Right atrium auricular region (tissue), 2 donors: ENCODE measurements at places on chromosomes 5 and 9.

DNA sequence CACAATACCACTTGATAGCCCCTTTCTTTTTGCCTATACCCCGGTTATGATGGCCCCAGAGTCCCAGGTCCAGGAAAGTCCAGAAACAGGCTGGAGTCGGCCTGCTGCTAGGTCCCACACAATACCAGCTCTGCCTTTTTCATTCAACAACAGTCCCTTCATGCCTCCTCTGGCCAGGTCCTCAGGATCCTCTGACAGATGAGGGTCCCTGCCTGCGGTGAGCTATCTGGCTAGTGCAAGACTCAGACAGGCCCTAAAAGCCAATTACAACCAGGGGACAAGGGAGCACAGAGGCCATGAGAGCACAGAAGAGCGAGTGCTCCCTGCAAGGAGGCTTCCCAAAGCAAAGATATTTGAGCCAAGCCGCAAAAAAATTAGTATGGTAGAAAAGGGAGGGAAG, 84.8 kb upstream of the ZBTB43 start:
- H3K27me3 ChIP-seq: no peaks in the 10 kb centered on the region
- no peaks in the 10 kb centered on the region for H3K36me3 ChIP-seq
- no peak overlapping the region for H3K27ac ChIP-seq
- no peak overlapping the region for H3K4me3 ChIP-seq
- H3K4me1 ChIP-seq: no peaks in the 10 kb centered on the region

DNA sequence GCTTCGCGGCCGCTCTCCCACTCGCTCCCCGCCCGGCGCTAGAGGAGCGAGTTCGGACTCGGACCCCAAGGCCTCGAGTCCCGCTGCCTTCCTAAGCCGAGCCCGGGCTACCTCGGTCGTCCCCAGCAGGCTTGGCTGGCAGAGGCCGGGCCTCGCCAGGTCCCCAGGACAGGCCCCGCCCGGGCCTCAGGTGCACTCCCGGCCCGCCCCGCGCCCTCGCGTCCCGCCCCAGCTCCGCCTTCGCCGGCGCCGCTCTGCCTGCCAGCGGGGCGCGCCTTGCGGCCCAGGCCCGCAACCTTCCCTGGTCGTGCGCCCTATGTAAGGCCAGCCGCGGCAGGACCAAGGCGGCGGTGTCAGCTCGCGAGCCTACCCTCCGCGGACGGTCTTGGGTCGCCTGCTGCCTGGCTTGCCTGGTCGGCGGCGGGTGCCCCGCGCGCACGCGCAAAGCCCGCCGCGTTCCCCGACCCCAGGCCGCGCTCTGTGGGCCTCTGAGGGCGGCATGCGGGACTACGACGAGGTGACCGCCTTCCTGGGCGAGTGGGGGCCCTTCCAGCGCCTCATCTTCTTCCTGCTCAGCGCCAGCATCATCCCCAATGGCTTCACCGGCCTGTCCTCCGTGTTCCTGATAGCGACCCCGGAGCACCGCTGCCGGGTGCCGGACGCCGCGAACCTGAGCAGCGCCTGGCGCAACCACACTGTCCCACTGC, at the start of gene SLC22A5:
SLC22A5 (plus strand) TSS at position 237 of the 707 bp plus-strand sequence; CDS start at position 500, 263 bp downstream.
- peaks cover 41% of the 10 kb centered on the region for H3K4me1 ChIP-seq
- H3K27me3 ChIP-seq: no peaks in the 10 kb centered on the region
- peak within 1 kb of the TSS; percentile 94 for H3K27ac ChIP-seq
- H3K36me3 ChIP-seq: no peaks in the 10 kb centered on the region
- H3K4me3 ChIP-seq: peak within 1 kb of the TSS; percentile 72
- peak; percentile 60 for DNase-seq

DNA sequence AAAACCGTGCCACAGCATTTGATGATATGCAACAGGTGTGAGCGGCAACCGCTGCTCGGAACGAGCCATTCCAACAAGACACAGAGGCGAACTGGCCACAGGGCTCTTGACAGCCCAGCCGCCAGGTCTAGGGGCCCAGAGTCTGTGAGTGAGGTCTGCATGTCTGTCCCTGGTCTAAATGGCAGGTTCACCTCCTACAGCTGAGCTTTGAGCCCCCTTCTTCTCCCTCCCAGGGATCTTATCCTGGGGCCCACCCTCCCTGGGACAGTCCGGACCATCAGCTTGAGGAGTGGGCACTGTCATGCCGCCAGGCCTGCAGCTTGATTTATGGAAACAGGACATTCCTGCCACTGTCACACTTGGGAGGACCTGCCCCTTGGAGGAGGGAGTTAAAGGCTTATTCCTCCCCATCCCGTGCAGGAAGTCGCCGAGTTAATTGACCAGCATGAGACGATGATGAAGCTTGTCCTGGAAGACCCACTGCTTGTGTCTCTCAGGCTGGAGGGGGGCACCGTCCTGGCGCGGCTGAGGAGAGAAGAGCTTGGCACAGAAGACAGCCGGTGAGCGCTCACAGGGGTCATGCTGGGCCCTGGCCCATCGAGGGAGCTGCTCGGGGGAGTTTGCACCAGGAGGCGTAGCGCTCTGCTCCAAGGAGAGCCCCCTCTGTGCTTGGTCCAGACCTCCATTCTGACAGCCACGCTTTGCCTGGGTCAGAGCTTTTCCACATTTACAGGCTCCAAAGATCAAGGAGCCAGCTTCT, 35.5 kb upstream of the LRRC14B start:
- H3K36me3 ChIP-seq: no peaks in the 10 kb centered on the region
- H3K4me1 ChIP-seq: no peaks in the 10 kb centered on the region
- no peak for DNase-seq
- H3K27ac ChIP-seq: no peak overlapping the region

DNA sequence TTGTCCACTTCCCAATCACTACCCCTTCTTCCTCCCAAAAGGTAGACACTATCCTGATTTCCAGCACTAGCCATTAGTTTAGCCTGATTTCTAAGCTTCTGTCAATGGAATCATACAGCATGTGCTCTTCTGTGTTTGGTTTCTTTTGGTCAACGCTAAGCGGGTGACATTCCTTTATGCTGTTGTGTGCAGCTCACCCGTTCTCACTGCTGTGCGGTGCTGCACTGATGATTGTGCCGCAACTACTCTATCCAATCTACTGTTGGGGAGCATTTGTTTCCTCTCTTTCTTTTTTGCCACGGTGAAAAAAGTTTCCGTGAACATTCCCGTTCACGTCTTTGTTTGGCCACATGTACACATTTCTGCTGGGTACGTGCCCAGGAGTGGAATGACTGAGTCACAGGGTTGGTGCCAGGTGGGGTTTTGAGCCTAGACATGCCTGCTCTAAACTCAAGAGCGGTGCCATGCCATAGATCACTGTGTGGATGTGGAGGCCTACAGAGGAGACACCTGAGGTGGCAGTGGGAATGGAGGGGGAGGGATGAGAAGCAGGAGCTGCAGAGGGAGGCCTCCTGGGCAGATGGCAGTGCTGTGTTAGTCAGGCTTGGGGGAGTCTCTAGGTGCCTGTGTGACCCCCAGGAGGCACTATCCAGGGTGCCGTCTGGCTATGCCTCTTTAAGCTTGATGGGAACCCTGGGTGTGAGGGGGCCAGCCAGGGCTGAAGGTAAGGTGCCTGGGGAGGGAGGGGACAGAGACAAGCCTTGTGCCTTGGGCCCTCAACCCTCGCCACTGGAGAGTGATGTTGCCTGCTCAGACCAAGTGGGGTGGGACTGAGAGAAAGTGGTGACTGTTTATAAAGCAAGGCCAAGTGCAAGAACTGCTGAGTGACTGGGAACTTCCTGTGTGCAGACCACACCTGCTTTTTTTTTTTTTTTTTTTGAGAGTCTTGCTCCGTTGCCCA, 11.4 kb upstream of the ANKRD33B start:
- no peak overlapping the region for H3K4me3 ChIP-seq
- no peak for DNase-seq
- H3K4me1 ChIP-seq: peaks cover 16% of the 10 kb centered on the region
- no peaks in the 10 kb centered on the region for H3K36me3 ChIP-seq

DNA sequence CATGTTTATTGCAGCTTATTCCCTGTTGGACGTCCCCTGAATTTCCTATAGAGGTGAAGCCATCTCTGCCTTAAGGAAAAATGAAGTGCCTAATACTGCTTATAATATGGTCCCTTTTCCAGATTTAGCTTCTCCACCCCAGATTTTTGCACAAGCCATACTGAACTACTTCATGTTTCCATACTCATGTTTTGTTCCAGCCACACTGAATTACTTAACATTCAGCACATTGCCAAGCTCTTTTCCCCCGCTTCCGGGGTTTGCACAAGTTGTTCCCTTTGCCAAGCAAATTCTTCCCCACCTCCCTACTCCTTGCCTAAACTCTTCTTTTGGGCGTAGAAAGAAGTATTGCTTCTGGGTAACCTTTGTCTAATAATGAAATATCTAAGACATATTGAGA, 1.7 kb upstream of the CNTRL start:
- H3K27me3 ChIP-seq: no peaks in the 10 kb centered on the region
- H3K4me3 ChIP-seq: no peak overlapping the region
- peak overlapping the region; percentile 86 for H3K27ac ChIP-seq
- peaks cover 14% of the 10 kb centered on the region for H3K4me1 ChIP-seq
- H3K36me3 ChIP-seq: no peaks in the 10 kb centered on the region

- H3K36me3 ChIP-seq: no peaks in the 10 kb centered on the region
- no peak for DNase-seq
- no peak overlapping the region for H3K4me3 ChIP-seq
- no peaks in the 10 kb centered on the region for H3K27me3 ChIP-seq
Observed at GRCh38 chr9:74172874-74173273, 324.3 kb upstream of the RORB start.

DNA sequence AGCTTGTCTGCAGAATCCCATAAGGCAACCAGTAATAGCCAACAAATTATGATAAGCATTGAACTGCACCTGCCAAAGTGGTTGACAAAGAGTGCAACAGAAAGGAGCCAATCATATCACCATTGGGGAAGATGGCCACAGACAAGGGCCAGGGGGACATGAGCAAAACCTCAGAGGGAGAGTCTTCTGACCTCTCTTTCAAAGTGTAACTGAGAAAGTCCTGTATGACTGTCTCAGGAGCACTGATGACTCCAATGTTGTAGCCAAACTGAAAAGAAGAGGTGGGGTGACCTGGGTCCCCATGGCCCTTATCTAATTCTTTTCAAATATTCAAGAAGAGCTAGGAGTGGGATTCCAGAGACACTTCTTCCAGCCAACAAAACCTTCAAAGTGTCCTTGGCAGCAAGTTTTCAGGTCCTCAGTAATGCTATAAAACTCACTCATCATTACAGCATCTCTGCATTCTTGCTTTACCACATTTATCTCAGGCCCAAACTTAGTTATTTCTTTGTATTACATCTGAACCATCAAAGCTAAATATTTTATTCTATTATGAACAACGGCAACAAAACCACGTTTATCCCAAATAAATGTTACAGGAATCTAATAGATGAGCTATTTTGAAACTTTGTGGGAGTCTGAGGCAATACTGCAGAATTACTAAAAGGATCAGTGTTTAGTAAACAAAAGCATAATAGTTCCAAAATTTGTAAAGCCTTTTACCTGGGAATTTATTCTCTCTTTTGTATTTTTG, 24.4 kb downstream of the FBLL1 start:
- no peak for DNase-seq
- H3K27ac ChIP-seq: no peak overlapping the region
- no peaks in the 10 kb centered on the region for H3K4me1 ChIP-seq
- H3K36me3 ChIP-seq: peaks cover 34% of the 10 kb centered on the region
- H3K4me3 ChIP-seq: no peak overlapping the region

- H3K27me3 ChIP-seq: no peaks in the 10 kb centered on the region
- no peak overlapping the region for H3K27ac ChIP-seq
- peaks cover 22% of the 10 kb centered on the region for H3K4me1 ChIP-seq
- no peaks in the 10 kb centered on the region for H3K36me3 ChIP-seq
Observed at GRCh38 chr5:14115323-14115895, 27.7 kb upstream of the TRIO start.

GRCh38 chr9:102035929-102036328, 297.5 kb upstream of the GRIN3A start:
- H3K27me3 ChIP-seq: no peaks in the 10 kb centered on the region
- H3K27ac ChIP-seq: no peak overlapping the region
- H3K4me1 ChIP-seq: no peaks in the 10 kb centered on the region
- no peak overlapping the region for H3K4me3 ChIP-seq

- no peak overlapping the region for H3K4me3 ChIP-seq
- DNase-seq: peak; percentile 76
- H3K27ac ChIP-seq: peak overlapping the region; percentile 85
- no peaks in the 10 kb centered on the region for H3K36me3 ChIP-seq
- no peaks in the 10 kb centered on the region for H3K27me3 ChIP-seq
- peaks cover 25% of the 10 kb centered on the region for H3K4me1 ChIP-seq
Observed at GRCh38 chr5:159510282-159510681, 180.0 kb upstream of the IL12B start.

DNA sequence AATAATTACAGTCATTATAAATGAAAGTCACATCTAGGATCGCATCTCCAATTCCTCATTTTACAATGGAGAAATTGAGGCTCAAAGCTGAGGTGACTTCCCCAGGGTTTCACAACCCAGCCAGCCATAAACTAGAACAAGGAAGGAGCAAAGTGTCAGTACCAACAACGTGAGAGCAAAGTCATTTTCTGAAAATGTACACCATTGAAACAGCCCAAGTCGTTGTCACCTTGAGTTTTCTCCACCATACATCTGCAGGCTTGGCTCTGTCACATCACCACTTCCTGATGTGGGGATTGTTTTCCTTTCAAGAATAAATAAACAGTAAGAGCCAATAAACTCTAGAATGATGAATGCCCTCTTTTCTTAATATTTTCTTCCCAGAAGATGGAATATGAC, 184.5 kb upstream of the PTGER4 start:
- H3K4me3 ChIP-seq: no peak overlapping the region
- no peaks in the 10 kb centered on the region for H3K27me3 ChIP-seq
- H3K36me3 ChIP-seq: no peaks in the 10 kb centered on the region
- no peak for DNase-seq

GRCh38 chr5:43193181-43193893, 1.3 kb downstream of the NIM1K start:
- no peaks in the 10 kb centered on the region for H3K27me3 ChIP-seq
- peak overlapping the region; percentile 40 for H3K4me3 ChIP-seq
- peak overlapping the region; percentile 0 for H3K27ac ChIP-seq
- no peaks in the 10 kb centered on the region for H3K4me1 ChIP-seq
- H3K36me3 ChIP-seq: no peaks in the 10 kb centered on the region

GRCh38 chr5:84086511-84086910, 298.2 kb downstream of the EDIL3 start:
- no peaks in the 10 kb centered on the region for H3K36me3 ChIP-seq
- H3K4me1 ChIP-seq: no peaks in the 10 kb centered on the region
- no peak overlapping the region for H3K27ac ChIP-seq
- H3K4me3 ChIP-seq: no peak overlapping the region
- no peak for DNase-seq

- H3K27me3 ChIP-seq: no peaks in the 10 kb centered on the region
- no peak for DNase-seq
- no peaks in the 10 kb centered on the region for H3K36me3 ChIP-seq
- H3K27ac ChIP-seq: no peak overlapping the region
- H3K4me1 ChIP-seq: no peaks in the 10 kb centered on the region
Observed at GRCh38 chr5:120936652-120937051, 472.6 kb downstream of the PRR16 start.

GRCh38 chr9:132708769-132709430, 38.6 kb downstream of the GTF3C4 start:
- H3K27ac ChIP-seq: no peak overlapping the region
- H3K4me3 ChIP-seq: no peak overlapping the region
- no peak for DNase-seq
- H3K36me3 ChIP-seq: no peaks in the 10 kb centered on the region
- no peaks in the 10 kb centered on the region for H3K27me3 ChIP-seq
